IPS-NIHi11 (cell line): ENCODE measurements at places on chromosomes 1 and 21.

DNA sequence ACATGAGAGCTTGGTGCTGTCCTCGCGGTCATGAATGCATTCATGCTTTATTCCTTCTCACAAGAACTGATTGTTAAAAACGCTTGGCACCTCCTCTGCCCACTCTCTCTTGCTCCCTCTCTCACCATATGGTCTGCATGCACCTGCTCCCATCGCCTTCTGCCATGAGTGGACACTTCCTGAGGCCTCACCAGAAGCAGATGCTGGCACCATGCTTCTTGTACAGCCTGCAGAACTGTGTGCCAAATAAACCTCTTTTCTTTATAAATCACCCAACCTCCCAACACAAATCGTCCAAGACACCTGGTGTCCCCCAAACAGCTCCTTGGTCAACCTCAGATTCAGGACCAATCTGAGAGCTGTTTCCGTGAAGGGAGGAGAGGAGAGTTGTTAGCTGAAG is 43.3 kb upstream of the PCBP3 start:
- DNase-seq = no peak

GRCh38 chr1:173056365-173056764 is 5.6 kb upstream of the TNFSF18 start:
- no peak for DNase-seq

DNA sequence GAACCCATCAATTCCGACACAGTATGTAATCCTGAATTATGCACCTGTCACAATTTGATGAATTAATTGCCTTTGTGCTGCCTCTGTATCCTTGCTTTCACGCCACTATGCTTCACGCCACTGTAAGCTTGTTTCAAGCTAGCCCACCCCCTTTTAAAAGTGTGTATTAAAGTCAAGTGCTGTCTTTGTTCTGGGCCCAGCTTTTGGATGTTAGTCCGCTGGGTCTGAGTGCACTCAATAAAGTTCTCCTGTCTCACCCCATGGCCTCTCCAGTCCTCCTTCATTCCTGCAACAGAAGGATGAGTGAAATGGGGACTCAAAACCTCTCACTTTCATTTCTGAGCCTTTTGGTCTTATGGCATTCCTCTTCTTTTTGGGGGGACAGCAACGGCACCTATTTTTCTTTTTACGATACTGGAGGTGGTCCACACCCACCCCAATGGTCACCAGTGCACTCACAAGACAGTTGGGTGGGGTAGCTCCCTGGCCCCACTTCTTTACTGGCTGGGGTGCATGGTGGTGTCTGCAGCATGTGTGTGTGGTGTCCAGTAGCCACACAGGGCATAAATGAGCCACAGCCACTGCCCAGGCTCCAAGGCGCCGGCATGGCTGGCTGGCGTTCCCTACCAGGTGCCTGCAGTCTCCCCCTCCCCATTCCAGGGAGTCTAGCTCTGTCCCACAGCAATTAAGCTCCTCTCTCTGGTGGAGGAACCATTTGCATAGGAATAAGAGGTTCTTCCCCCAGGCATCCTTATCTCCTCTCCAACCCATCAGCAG is 1.8 kb downstream of the THEM4 start:
- no peak for DNase-seq

GRCh38 chr1:8739377-8739776 is 78.1 kb downstream of the RERE start:
- peak; percentile 8 for DNase-seq

DNA sequence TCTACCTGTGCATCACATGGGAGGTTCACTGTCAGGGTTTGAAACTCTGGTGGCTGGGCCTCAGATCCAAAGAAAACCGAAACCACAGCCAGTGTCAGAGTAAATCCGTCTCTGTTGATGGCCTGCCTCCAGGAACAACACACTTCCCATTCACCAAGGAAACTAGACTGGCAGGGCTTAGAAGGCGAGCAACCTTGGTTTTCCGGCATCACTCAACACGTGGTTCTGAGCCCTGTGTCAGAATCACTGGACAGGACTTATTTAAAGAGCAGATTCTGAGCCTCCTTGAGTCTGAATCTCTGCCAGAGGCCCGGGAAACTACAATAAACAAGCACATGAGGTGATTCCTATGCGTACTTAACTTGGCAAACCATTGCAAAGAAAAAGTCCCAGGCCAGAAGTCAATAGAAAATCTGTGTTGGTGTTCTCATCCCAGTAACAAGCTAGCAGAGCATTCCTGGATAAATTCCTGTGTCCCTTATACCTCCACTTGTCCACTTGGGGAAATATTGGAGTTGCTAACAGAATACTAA is 70.0 kb downstream of the KCTD3 start:
- no peak for DNase-seq

GRCh38 chr21:38181096-38181495 is 75.7 kb upstream of the KCNJ15 start:
- DNase-seq = no peak

GRCh38 chr1:78949227-78949626 is 57.3 kb downstream of the ADGRL4 start:
- no peak for DNase-seq

DNA sequence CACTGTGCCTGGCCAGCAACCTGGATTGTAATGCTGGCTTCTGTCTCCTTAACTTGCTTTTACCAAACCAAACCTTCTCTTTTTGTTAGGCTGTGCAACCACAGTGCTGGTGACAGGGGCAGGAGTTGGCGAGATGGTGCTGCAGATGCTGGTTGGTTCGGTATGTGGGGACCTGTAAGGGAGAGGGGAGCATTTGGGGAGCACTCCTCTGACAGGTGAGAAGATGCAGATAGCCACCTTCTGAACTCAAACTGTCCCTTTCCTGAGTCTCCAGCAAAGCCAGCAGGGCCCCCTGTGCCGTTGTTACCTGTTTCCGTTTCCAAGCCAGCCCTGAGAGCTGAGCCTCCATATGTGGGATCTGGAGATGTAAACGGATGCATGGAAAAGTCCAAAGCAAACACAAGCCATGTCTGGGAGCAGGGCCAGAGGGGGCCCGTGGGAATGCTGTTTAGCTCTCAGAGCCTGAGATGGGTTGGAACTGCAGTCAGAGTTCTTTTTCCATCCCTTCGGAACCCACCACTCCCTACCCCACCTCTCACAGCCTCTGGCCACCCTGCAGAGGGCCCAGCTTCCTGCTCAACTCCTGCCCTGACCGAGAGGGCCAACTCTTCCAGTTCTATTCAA is 34.0 kb downstream of the ELK4 start:
- DNase-seq = no peak

- DNase-seq = no peak
These were observed 24.6 kb downstream of the ANGPTL3 start for GRCh38 chr1:62621907-62622306.

DNA sequence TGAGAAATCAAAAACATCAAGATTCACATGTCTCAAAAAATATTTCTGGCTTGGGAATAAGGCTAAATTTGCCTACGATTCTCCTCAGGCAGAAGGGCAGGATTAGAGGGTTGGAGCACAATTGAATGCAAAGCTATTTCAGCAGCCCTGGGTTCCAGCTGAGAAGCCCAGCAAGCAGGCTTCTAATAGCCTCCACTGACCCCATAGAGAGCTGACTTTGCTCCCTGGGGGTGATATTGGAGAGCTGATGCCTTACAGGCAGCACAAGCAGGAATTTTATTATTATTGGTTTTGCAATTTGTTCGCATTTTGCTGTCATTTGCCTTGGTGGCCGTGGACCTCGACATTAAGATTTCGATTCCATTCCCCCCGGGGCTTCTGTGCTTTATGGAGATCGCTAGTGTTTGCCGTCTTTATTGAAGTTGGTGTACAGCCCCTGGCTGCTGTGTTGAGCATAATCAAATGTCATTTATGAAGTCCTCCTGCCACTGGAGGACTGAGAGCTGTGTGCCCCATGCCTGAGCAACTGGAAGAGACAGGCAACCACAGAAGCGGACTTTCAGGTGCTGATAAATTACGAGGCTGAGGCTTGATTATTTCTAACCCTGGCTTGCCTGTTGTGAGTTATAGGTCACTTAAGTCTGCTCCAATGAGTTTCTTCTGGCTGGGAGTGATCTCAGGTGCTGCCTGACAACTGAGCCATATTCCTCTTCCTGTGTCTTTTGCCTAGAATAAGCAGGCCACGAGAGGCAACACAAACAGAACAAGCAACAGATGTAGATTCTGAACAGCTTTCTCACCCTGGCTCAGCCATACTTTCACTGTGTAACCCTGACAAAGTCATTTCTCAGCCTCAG is 518.4 kb upstream of the CAMK1G start:
- DNase-seq = no peak

GRCh38 chr1:16114527-16115467 is 41.1 kb downstream of the EPHA2 start:
- DNase-seq = no peak

DNA sequence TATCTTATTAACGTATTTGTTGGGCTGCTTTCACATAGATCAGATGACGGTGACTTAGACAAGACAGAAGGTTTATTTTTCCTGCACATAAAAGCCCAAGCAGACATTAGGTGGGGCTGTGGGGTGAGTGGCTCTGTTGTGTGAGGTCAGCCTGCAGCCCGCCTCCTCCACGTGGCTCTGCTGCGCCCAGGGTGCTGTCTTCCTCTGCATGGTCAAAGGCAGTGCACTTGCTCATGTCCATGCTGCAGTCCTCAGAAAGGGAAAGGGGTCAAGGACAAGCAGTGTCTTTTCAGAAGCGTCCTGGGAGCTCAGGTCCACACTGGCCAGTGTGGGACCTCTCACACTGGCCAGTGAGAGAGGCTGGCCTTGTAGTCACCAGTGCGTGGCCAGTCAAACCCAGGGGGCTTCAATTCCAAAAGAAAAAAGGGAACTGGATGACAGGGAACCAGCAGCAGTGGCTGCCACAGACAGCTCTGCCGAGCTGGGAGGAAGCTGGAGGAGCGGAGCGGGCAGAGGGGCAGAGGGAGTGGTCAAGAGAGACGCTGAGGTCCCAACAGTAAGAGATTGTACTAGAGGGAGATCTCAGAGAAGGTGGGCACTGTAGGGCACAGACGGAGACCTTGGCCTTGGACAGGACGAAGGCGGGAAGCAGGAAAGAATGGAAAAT is 35.9 kb upstream of the SLC45A1 start:
- DNase-seq = no peak

- DNase-seq = no peak
These were observed 135.0 kb downstream of the SYT14 start for GRCh38 chr1:210072896-210073504.

DNA sequence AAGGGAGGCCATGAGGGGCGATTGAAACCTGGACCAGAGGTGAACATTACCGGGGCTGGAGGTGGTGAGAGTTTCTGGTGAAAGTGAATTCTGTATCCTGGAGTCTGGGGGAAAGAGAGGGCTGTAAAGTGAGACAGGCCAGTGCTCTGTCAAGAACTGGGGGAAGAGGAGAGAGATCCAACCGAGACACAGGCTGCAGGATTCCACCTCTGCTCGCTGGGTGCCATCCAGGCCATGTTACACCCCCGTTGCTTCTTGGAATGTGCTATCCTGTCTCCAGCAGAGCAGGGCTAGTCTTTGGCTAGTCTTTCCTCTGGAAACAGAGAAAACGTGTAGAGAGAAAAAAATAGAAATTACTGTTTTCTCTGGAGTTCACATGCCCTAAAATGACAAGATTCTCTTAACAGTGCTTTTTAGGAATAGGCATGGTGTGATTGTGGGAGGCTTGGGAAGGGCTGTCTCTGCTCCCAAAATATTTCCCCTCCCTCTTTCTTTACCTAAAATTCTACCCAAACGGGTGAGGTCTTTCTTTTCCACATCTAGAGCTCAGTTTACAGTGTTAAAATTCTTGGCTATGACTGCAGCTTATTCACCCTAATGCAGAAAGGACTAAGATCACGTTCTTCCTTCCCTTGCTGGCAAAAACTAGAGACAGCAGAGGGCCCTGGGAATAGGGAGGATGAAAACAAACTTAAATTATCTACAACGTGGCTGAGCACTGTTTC is 16.5 kb upstream of the OVAAL start:
- DNase-seq = peak; percentile 46

DNA sequence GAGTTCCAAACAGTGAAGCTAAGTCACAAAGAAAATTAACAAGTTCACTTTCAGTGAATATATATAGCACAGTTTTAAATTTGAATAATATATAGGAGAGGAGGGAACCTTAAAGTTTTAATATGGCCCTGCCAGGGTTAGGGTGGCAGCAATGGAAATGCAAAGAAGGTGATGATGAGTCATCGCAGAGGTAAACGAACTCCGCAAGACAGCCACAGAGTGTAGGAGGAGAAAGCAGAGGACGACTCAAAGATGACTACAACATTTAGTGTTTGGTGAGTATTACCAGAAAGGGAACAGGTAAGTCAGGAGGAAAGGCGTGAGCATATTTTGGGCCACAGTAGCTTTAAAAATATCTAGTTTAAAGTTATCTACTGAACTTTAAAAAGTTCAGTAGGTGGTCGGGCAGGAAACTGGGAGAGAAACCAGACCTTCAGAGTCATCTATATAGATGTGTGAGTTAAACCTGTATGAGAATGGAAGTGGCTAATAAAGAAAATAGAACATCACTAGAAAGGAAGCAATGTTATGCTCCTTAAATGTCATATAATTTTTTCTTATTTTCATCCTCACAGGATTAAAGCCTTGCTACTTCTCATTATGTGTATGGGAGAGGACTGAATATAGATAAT is 75.7 kb downstream of the UCHL5 start:
- peak; percentile 18 for DNase-seq

GRCh38 chr1:236148470-236148845 is 6.1 kb downstream of the GPR137B start:
- no peak for DNase-seq

DNA sequence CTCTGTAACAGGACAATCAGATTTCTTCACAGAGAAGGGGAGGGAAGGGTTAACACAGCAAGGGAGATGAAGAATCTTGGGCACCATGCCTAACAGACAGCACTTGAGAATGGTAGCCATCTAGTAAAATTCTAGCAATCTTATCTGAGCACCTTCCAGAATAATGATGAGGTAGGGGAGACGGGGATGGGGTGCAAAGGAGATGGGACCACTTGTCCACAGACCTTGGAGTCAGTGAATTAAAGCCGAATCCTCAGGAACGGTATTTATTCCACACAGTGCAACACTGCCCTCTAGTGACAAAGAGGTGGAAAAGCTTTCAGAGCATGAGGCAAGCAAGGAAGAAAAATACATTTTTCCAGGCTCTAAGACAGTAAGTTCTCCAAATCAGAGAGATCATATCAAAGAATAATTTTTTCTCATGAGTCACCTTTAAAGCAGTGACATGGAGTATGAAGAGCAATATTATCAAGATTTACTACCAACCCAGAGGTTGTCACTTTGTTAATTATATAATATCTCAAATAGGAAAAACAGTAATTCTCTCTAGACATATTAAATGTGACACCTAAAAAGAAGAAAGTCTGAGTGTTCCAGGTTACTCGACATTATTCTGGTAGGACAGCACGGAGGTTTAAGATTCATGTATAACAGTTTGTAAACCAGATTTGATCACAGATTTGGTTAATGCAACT is 43.3 kb upstream of the LPAR3 start:
- DNase-seq = peak; percentile 75

DNA sequence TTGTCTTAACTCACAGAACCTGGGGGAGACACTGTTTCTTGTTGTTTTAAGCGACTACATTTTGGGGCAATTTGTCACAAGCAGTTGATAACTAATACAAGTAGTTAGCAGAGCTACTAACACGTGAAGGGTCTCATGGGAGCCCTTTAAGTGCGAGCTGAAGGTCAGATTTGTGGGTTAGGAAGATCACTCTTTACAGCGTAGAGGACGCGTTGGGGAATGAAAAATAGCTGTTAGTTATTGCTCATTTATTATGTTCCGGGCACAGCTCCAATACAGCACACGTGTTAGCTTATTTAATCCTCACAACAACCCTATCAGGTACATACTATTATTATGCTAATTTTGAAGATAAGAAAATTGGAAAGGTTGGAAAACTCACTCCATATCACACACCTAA is 95.9 kb downstream of the ACTL8 start:
- no peak for DNase-seq
